ENCODE measurements at places on chromosomes 4 and X.

- no peak for DNase-seq
These were observed 24.6 kb upstream of the TLR1 start for GRCh38 chr4:38829237-38829636.

DNA sequence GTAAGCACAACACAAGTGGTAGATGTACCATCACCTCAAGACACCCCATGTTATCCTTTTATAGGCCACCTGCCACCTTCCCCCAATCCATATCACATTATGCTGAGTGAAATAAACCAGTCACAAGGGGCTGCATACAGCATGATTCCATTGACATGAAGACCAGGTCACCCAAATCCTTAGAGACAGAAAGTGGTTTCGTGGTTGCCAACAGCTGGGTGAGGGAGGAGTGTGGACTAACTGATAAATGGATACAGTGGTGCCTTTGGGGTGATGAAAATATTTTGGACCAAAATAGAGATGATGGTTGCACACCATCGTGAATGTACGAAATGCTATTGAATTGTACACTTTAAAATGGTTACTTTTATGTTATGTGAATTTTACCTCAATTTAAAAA, 65.7 kb upstream of the DMD start:
- DNase-seq: no peak

- no peak for DNase-seq
These were observed 31.2 kb downstream of the PIGG start for GRCh38 chr4:530017-530781.

GRCh38 chrX:10576777-10577447, 43.5 kb downstream of the MID1 start:
- no peak for DNase-seq

All from activated CD8-positive, alpha-beta memory T cell treated with anti-CD3 and anti-CD28 coated beads, Interleukin-2, amount 50 U/mL, for 4 hours (primary cell).